ENCODE measurements at places on chromosomes 7 and 10.

DNA sequence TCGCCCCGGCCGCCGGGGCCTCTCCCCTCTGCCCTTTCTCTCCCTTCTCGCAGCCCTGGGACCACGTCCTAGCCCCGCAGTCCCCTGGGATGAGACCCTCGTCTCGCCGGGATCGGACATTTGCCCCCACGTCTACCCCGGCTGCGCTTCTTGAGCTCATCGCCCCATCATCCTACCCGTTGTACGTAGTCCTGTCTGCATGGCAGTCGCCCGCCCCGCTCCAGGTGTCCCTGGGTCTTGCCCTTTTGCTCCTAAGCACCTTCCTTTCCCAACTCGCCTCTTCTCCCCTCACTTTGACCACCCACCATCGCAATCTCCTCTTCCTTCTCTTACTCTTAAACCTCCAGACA, 582 bp downstream of the TPST1 start:
- DNase-seq = peak; percentile 41

GRCh38 chr10:74233281-74233680, 82.3 kb downstream of the ADK start:
- DNase-seq = no peak

DNA sequence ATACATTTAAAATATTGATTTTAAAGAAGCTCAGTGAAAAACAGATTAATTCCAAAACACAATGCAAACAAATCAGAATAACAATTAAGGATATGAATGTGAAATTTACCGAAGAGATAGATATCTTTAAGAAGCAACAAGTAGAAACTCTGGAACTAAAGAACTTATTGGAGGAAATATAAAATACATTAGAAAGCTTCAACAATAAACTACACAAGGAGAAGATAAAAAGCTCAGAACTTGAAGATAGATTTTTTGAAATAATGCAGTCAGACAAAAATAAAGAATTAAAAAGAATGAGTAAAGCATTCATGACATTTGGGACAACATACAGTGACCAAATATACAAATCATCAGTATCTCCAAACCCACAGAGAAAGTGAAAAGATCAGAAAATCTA, 43.2 kb downstream of the HIBADH start:
- no peak for DNase-seq

DNA sequence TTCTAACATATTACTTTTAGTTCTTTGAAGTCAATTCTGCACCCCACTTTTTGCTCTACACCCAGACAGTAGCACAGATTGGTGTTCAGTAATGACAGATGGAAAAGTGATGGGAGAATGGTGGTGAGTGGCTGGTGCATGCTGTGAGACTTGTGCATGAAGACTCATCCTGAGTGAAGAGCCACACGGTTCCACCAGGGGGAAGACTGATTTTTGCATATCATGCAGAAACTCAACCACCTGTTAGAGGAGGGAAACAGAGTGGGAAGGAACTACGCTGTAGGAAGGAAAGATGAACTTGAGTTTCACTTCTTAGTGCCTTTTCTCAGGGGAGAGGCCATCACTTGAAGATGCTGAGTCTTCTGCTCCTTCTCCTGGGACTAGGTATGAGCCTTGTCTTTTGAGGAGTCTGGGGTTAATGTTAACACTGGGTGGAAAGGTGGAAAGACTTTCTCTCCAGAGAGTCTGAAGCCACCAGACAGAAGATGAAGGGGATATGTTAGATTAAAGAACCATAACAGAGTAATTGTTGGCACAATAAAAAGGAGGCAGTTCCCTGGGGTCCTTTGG, 9.3 kb upstream of the PRSS1 start:
- DNase-seq = no peak

- no peak for DNase-seq
These were observed 214.9 kb downstream of the LRMDA start for GRCh38 chr10:75646218-75646915.

DNA sequence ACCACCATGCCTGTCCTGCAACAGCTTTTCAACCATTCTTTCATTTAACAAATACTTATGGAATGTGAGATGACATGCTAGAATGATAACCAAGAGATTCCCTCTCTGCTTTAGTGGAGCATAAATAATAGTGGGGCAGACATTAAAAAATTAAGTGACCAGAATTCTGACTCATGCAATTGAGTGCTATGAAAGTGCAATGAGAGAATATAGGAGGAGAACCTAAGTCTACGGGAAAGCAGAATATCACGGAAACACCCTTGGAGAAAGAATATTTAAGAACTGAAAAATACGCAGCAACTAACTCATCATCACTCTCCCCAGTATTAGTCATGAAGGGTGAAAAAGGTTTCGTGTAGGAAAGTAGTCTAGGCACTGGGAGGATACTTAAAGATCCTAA, 7.1 kb downstream of the KIF5B start:
- DNase-seq = no peak

DNA sequence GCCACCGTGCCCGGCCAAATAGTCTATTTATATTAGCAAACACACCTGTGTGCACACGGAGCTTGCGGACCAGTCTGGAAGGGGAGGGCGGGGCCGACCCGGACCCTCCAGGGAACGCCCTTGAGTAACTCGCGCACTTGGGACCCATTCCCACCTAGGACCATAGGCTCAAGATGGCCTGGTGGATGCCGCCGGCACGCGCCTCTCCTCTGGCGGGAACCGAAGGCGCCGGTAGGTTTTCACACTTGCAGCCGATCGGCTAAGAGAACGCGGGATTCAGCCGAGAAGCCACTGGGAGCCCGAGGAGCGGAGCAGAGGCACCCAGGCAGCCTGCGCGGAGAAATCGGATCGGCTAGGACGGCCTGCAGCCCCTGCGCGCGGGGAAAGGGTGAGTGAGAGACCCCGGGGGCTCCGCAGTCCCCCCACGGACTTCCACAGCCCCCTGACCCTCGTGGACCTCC, 18.9 kb downstream of the IFT22 start:
- DNase-seq = peak; percentile 31

- DNase-seq = no peak
These were observed 47.4 kb downstream of the LRRC4 start for GRCh38 chr7:127983804-127984332.

- no peak for DNase-seq
These were observed 71.0 kb downstream of the CASD1 start for GRCh38 chr7:94580601-94581000.

DNA sequence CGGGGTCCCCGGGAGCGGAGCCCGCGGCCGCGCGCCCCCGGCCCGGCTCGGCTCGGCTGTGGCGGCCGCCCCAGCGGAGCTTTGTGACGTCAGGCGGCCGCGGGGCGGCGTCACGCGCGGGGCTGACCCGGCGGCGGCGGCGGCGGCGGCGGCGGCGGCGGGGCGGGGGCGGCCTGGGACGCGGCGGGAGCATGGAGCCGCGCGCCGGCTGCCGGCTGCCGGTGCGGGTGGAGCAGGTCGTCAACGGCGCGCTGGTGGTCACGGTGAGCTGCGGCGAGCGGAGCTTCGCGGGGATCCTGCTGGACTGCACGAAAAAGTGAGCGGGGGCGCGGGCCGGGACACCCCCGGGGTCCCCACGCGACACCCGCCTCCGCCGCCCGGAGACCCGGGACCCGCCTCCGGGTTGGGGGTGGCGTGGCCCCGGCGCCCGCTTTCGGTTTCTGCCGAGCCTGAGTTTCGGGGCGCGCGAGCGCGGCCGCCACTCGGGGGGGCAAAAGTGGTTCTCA, at the start of gene PWWP2B:
Gene PWWP2B (plus strand): TSS at position 165 of the 506 bp plus-strand sequence. CDS start 27 bp downstream, at position 192.
- DNase-seq = no peak

GRCh38 chr7:46928719-46929118, 653.2 kb downstream of the TNS3 start:
- no peak for DNase-seq

DNA sequence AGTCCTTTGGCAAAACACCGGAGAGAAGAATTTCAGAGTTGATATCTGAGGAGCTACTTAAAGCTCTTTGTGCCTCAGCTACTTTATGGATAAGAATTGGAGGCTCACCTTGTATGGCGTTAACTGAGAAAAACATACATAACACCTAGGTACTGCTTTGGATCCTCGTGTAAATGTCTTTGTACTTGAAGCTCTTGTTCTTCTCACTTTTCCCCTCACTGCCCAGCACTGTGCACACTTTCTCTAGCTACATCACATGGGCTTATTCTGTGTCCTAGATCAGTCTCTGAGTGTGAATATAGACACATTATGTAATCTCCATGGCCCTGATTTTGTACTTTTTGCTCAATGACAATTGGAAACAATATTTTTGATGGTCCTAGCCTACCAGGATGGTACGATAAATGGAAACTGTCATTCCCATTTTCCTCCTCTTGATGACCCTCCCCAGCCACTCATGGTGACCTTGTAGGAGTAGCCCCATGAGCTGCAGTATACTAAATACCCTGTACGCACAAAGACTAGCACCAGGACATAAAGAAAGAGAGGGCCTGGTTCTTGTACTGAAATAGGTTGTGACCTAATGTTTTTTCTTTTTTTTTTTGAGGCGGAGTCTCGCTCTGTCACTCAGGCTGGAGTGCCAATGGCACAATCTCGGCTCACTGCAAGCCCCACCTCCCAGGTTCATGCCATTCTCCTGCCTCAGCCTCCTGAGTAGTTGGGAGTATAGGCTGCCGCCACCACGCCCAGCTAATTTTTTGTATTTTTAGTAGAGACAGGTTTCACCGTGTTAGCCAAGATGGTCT, 22.1 kb downstream of the STAMBPL1 start:
- DNase-seq = no peak

Measured in SK-N-DZ (cell line).